ENCODE measurements at places on chromosomes 11 and 22.

GRCh38 chr22:43007519-43008102, 7.3 kb downstream of the PACSIN2 start:
- DNase-seq: no peak

GRCh38 chr11:10504490-10504889, 36.5 kb downstream of the RNF141 start:
- DNase-seq: no peak

- peak; percentile 82 for DNase-seq
Observed at GRCh38 chr22:50148991-50149721, 21.4 kb upstream of the PANX2 start.

DNA sequence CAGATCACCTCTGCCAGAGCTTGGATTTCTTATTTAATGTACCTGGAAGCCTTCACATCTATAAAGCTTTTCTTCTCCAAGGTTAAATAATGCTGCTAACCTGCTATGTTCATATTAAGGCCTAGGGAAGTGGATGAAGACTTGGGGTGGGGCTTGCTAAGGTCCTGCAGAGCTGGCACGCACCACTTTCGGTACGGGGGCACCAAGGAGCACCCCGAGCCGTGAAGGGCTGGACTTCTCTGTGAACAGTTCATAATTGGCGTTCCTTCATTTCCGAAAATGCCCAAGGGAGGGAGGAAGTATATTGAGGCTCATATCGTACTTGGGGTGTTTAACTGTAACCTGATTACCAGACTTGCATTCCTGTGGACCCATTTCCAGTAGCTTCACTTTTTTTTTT, 59.6 kb downstream of the ST14 start:
- no peak for DNase-seq

GRCh38 chr11:27254744-27255446, 108.1 kb downstream of the CCDC34 start:
- no peak for DNase-seq

DNA sequence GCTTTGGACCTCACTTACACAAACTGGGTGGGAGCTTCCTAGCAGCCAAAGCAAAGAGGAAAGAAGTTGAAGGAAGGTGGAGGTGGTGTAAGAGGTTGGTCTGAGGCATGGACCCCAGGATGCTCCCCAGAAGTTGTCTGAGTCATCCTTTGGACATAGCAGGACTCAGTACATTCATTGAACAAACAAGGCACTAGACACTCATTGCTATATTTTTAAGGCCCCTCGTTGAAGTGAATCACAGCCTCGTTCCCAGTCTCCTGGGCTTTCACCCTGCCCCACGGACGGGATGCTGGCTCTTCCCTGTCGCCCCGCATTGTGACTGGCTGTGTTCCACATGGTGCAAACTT, 95.9 kb upstream of the FGF3 start:
- DNase-seq: no peak

DNA sequence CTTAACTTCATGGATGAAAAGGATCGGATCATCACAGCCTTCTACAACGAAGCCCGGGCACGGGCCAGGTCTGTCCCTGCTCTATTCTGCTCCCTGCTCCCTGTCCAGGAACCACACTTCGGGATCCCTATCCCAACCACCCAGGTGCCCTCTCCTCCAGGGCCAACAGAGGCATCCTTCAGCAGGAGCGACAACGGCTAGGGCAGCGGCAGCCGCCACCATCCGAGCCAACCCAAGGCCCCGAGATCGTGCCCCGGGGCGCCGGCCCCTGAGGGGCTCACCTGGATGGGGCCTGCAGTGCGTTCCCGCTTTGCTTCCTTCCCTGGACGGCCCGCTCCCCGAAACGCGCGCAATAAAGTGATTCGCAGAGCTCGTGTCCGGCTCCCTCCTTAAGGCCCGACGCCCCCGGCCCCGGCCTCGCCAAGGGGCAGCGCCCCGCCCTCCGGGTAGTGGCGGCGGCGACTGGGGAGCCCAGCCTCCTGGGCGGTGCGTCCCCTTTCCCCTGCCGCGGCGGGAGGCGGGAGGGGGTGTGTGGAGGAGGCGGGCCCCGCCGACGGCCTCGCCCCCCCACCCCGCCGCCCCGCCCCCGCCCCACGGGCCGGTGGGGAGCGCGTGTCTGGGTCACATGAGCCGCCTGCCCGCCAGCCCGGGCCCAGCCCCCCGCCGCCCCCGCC, at the start of gene VEGFB:
VEGFB (plus strand) TSS at position 672 of the 674 bp plus-strand sequence. CDS start 250 bp downstream, outside the sequence.
- DNase-seq: peak; percentile 84

- no peak for DNase-seq
Observed at GRCh38 chr11:60753309-60753708, 3.4 kb upstream of the MS4A15 start.

GRCh38 chr11:124222407-124222806, 18.5 kb upstream of the OR8G1 start:
- no peak for DNase-seq

DNA sequence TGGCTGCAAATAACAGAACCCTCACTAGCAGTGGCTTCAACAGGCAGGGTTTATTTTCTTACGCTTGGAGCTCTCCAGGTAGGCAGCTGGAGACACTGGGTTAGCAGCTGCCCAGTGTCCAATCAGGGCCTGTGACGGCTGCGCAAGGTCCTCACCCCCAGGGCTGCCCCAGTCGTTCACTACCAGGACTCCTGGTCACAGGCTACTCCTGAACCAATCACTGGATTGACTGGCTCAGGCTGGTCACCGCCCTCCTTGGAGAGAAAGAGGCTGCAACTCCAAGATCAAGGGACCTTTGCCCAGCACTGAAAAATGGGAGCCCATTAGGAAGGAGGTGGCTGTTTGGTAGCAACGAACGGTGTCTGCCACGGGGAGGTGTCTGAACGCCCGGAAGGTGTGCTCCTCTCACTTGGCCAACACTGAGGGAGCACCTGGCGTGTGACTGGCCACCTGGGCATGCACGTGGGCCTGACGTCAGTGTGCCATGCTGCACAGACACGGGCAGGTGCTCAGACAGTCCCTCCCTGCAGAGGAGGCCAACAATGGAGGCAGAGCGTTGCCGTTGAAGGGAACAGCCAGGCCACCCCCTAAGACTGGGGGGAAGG, 5.1 kb downstream of the ARSA start:
- no peak for DNase-seq

DNA sequence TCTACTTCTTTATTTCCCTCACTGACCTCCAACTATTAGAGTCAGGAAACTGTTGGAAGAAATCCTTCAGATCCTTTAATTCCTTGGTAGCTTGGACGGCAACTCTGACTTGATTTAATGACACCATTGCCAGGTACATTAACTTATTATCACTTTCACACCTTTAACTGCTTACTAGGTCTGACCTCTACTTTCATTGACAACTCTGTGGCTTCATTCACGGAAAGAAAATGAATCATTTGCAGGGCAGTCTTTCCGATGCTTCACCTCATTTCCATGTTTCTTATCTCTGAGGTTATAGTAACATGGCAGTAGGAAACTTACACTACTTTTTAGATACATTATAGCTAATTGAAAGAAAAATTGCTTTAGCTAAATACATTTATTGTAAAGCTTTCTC, 82.6 kb upstream of the PDGFD start:
- no peak for DNase-seq

GRCh38 chr11:110435780-110436717, 6.3 kb downstream of the FDX1 start:
- no peak for DNase-seq

DNA sequence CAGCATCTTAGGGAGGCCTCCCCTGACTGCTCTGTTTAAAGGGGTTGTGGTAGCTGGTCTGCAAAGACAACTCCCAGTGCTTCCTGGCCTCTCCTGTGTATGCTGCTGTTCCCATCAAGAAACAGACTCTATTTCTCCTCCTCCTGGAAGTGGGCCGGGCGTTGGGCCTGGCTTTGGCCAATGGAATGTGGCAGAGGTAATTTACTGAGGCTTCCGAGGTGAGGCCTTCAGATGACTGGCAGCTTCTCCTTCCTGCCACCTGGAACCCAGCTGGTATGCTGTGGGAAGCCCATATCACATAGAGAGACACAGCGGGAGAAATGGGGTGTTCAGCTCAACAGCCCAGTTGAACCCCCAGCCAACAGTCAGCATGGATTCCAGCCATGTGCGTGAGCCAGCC, 25.1 kb upstream of the EIF3D start:
- no peak for DNase-seq

DNA sequence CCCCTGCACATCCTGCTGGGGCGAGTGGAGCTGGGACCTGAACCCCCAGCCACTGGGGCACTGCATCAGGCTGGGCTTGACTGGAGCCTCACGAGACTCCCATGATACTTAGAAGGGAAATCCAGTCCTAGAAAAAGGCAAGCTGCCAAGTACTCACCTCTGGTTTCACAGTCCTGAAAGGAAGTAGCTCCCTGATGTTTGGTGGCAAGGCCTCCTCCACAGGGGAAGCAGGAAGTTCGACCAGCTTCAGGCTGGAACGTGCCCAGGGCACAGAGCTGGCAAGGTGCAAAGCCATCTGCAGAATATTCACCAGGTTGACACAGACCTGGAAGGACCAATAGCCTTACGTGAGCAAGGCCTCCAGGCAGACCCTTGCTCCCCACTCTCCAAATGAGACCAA, 26.8 kb upstream of the NRIP3 start:
- no peak for DNase-seq

GRCh38 chr11:33906484-33907186, 14.8 kb upstream of the LMO2 start:
- no peak for DNase-seq

- DNase-seq: no peak
Observed at GRCh38 chr11:46315783-46316563, 31.3 kb upstream of the DGKZ start.

- DNase-seq: no peak
Observed at GRCh38 chr22:27883656-27884350, 35.3 kb downstream of the PITPNB start.

DNA sequence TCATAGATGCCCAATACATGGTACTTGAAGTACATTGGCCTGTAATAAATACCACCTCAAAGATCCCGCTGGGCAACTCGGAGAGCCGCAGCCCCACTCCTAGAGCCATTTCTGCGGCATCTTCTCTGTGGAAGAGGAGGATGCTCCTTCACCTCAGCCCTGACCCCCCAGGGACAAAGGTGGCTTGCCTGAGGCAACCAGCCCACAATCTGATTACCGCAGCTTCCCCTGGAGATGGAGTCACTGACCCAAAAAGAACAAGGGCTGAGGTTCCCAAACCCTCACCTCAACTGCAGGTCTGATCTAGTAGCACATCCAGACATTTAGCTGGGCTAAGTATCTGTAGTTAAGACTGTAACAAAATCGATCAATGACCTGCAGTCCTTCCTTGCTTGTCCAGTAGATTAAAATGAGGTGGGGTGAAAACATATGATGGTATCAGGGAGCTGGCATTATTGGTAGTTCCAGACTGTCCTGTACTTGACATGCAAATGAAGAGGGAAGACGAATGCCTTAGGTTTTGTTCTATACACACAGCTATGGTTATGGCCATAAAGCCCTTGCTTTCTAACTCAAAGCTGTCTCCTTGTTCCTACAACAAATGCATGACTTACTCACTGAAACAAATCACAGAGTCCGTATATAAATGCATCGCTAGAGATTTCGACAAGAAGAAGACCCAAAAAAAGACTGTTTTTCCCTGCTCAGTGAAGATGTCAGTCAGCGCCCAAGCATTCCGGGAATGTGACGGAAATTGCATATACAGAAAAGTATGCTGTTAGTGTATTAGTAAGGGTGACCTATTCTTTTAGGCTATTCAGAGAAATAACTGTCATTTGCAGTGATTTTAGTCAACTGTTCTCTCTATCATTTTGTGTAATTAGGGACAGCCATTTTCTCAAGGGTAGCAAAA, 33.7 kb downstream of the C11orf71 start:
- no peak for DNase-seq

- no peak for DNase-seq
Observed at GRCh38 chr22:50281957-50282356, 11.8 kb upstream of the MAPK11 start.

- no peak for DNase-seq
Observed at GRCh38 chr22:45880716-45881523, 96.0 kb downstream of the WNT7B start.

DNA sequence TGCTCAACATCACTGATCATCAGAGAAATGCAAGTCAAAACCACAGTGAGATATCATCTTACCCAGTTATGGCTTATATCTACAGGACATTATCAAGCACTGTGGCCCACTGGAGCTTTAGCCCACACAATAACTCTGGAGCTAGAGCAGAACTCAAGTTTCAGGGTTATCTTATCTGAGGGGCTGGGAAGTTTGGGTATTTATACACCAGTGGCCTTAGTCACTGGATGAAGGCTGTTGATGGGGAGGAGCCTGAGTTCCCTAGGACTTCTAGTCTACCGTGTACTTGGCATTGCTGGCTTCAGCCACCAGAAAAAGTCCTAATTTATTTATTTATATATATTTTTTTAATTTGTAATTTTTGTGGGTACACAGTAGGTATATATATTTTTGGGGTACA, 19.3 kb downstream of the HSD17B12 start:
- no peak for DNase-seq

DNA sequence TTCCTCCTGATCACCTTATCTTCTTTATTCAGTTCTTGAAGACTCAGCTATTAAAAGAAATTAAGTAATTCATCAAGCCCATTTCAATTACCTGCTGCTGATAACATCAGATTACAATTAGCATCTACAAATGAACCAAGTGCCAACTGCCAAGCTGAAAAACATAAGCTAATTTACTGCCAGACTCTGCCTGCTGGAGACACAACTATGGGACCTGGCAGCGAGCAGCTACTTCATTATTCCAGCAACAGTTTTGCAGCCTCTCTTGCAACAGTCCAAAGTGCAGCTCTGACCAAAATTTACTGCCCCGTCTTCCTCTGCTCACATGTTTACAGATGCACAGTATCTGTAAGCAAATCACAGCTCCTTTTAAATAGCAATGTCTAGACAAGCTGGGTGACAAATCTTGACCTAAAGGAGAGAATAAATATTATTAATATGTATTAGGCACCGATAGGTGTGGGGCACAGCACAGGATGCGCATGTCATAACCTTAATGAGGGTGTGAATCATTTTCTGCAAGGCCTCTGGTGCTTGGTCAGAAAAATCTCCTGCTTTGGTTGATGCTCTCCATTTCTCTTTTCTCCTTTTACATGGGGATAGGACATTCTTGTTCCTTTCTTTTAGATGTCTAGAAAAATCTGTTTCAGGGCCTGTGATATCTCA, 232.2 kb upstream of the PITPNB start:
- no peak for DNase-seq

Measured in CD4-positive, alpha-beta T cell treated with Interleukin-12 subunit alpha and Interleukin-12 subunit beta, for 1 hour (primary cell).